ENCODE measurements at places on chromosomes 12 and 14.

DNA sequence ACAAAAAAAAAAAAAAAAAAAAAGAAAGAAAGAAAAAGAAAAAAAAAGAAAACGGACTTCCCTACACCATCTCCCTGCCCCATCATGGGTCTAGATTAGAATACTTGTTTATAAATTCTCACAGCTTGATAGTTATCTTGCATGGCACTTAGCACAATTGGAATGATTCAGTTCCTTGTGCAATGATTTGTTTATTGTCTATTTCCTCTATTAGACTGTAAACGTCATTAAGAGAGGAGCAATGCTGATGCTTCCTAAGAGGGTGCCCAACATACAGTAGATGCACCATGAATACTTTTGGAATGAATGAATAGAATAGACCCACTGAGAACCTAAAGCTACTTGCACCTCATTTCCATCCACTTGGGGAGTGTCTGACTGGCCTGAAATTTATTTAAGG is 40.8 kb downstream of the PAX9 start:
- no peak for DNase-seq

DNA sequence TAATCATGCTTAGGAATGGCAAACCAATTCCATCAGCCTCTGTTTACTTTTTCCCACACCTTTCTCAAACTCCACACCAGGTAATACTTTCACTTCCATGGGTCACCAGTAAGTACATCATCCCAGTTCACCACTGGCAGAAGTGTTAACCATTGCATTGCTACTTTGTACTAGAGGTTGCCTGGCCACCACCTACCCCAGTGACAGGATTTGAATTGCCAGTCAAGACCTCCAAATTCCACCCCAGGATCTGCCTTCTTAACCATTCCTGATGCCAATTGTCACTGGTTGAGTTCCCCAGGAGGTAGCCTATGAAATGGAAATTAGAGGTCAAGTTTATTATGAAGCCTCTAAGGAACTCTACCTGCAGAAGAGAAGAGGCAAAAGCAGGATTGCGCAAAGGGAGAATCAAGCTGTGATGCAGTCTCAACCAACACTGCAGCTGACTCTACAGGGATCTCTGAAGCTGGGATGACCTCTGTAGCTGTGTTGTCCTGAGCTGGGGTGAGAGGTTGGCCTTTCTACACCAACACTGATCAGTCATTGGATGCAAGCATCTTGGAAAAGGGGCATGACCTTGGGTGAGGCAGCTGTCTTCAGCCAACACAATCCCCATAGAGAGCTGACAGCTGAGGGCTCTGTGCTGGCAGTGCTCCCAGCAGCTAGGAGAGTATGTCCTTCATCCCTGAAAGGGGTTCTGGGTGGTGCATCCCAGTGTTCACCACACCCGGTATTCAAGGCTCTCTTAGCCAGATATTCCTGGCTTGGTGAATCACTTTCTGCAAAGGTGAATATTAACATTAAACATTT is 37.0 kb upstream of the HMGA2 start:
- no peak for DNase-seq

DNA sequence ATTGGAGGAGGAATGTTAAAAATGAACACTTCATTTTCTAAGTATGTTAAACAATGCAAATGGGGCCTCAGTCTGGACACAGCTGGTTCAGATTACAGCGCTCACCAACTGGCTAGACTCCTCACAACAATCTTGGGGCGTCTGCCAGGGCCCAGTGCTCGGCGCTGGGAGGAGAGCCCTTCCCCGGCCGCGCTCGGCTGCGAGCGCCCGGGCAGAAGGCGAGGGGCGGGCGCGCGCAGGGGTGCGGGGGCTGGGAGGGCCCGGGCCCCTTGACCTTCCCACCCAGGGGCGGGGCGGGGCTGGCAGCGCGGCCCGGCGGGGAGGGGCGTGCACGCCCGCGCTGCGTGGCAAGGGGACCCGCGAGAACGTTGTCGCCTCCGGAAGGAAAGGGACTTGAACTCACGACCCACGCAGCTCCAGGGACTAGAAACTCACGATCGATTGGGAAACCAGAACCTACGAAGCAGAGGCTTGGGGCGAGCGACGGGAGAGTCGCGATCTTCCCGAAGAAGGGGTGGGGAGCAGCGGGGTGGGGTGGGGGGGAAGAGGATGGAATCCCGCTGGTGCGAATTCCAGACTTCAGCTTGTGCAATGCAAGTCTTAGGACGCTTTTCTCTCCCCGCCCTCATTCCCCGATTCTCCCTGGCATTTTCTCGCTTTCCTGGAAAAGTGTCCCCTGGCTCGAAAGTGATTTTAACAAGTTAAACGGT is at the start of gene FBLN5:
Gene FBLN5 (minus strand): TSS at position 220 of the 710 bp plus-strand sequence. CDS start 465 bp downstream, outside the sequence.
- DNase-seq = peak; percentile 16

DNA sequence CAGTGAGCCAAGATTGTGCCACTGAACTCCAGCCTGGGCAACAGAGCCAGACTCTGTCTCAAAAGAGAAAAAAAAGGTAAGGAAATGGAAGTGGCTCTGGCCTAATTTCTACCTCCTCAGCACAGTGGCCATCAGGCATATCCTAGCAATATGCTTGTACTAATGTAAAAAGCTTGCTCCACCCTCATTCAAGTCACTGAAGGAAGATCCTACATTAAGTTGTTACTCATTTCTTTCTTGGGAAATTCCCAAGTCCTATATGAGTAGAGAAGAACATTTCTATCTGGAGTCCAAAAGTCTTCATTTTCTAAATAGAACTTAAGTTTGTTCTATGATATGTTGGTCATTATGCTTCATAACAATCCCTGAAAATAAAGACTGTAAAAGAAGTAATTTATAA is 67.3 kb upstream of the HOXC13 start:
- DNase-seq = no peak

DNA sequence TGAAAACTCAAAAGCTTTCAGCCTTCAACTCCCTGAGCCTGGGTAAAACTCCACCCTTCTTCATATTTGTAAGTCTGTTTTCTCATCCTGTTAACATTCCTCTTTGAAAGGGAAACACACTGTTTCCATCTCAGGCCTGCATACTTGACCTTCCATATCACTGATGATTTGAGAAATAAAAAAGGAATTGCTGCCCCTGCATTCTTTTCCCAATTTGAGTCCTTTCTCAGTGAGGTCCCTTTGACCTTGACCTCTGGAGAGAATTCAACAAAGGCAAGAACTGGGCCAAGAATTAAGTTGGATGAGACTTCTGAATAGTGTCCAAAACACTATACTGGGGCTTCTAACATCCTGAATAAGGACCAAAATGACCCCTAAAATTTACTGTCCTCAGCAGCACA is 108.0 kb downstream of the AEBP2 start:
- DNase-seq = no peak

DNA sequence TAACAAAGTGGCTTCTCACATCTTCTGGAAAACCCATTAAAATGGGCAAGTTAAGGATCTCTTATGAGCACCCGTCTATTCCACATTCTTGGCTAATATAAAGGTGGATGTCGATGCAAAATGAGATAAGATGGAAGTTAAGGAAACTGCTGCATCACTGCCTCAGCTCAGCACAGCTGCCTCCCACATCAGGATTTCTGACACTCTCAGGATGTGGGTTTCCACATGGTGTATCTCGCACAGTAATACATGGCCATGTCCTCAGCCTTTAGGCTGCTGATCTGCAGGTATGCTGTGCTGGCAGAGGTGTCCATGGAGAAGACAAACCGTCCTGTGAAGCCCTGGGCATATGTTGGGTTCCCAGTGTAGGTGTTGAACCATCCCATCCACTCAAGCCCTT is 1348.0 kb downstream of the TMEM121 start:
- DNase-seq = peak; percentile 24

DNA sequence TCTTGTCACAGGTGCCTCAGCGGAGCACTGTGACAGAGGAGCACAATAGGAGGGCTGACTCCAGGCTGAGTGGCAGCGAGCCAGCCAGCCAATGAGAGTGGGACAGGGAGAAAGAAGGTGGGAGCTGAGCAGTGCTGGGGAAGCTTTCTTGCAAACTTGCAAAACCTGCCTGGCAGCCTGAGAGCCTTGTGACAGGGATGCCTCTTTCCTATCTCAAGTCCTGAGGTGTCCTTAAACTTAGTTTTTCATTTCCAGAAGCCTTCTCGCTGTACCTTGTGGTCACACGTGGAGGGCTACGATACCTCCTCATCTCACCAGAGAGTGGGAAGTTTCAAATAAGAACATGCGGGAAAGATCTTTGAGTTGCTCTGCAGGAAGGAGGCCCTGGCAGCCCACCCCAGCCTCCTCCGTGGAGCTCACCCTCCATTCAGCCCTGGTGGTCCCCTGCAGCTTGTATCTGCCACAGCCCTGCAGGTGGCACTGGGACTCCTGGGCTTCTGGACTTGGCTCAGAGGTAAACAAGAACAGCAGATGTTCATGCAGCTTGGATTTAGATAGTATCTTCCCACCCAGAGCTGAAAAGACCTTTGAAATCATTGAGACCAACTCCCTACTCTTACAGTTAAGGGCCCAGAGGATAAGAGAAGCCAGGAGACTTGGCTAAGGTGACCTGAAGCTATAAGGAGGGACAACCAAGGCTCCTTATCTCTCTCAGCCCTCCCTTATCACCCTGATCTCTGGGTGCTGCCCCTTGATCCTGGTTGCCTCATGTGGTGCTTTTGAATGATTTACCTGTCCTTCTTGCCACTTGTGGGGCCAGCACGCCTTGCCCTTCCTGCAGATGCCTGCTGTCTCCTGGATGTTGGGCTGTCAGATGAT is 153.5 kb upstream of the MAX start:
- DNase-seq = peak; percentile 13

- DNase-seq = no peak
These were observed 123.9 kb upstream of the FOXN3 start for GRCh38 chr14:89540830-89541470.

DNA sequence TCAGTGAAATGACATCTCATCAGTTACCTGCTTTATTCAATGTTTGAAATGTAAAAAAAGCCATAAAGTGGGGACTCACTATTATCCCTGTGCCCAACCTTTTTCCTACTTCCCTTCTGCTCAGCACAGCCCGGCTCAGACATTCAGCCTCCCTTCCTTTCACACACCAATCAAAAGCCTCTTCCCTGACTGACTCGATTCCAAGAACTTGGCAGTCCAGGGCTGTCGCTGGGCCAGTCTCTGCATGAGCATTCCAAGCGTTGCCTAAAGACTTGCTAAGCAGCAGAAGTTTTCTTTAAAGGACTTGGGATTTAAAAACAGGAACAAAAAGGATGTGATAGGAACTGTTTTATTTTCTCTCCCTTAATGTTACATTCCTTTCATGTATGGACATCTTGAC is 22.7 kb downstream of the ITPR2 start:
- DNase-seq = no peak

DNA sequence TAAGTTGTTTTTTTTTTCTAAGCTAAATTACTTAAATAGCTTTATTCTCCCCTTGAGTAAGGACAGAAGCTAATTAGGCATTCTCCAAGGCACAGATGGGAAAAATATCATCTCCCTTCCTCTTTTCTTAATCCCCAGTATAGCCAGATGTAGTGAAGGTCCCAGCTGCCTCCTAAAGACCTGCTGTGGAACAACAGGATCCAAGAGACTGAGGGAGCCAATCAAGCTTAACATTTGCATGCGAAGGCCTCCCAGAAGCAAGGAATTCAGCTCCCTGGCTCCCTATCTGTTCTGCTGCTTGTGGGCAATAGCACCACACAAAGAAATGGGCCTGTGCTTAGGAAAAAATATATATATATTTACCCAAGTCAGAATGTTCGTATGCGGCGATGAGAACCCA is 255.2 kb downstream of the SYT1 start:
- no peak for DNase-seq

DNA sequence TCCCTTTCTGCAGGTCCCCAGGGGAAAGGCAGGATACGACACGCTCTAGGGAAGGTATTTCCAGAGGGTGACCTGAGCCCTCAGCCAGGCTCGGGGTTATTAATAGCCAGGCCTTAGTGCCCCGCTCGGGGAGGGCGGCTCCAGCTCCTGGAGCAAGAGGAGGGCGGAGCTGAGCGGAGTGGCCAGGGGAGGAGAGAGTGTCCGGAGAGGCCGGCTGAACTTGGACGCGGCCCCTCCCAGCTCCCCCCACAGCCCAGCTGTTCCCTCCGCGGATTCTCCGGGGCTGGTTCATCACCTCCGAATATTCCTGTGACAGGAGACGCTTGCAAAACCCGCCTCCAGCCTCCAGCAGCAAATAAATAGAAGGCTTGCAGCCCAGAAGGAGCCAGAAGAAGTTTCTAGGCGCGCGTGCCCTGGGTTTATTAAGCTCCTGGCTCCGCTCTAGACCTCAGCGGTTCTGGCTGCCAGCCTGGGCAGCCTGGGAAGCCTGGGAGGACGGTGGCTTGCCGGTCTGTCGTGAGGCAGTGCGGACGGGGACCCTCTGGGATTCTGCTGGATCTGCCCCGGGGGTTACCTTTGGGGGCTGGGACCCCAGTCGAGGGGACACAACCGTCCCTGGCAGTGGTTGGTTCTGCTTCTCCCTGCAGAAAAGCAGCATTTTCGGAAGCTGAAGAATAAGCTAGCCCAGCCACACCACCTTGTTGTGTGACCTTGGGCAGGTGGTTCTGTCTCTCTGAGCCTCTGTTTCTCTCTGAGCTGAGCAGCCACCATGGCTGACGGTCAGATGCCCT is at the start of gene HSPB8:
Gene HSPB8 (plus strand): TSS at position 388 of the 791 bp plus-strand sequence. CDS start 382 bp downstream, at position 770.
- DNase-seq = no peak
